ENCODE measurements at places on chromosomes 11 and 22. TPM values are rescaled to one million over a fixed set of nuclear protein-coding genes. Genes with fewer than 3 reads are reported as not detected.

DNA sequence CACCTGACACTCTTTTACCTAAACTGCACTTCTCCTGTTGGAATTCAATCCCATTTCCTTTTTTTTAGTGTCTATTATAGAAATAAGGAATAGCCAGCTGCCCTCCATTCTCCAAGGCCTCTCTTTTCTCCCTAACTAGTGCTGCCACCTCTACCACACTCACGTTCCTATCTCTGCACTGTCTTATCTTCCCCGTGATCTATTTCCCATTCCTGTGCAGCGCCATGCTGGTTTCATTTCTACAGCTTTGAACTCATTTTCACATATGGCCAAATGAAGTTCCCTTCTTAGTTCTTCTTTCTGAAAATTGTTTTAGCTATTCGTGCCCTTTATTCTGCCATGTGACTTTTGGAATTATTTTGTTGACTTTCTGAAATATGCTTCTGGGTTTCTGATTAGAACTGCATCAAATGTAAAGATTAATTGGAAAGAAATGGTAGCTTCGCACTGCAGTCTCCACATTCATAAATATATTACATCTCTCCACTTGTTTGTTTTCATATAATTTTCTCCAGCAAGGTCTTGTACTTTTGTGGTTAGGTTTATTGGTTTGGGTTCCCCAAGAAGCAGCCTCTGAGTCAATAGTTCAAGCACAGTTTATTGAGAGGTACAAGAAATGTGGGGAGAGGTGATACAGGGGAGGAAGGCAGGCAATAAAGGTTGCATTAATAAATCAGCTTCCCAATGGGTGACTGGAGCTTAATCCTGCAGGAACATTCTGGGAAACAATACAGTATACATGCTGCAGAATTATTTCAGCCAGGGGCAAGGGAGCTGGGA, 43.7 kb upstream of the DRD2 start:
- no peak for DNase-seq

GRCh38 chr11:104776501-104777170, 121.6 kb downstream of the CASP12 start:
- DNase-seq: no peak

GLYAT gene
- total RNA-seq: not detected

- no peak for DNase-seq
These were observed 148.7 kb downstream of the OR4C45 start for GRCh38 chr11:50181334-50181733.

DNA sequence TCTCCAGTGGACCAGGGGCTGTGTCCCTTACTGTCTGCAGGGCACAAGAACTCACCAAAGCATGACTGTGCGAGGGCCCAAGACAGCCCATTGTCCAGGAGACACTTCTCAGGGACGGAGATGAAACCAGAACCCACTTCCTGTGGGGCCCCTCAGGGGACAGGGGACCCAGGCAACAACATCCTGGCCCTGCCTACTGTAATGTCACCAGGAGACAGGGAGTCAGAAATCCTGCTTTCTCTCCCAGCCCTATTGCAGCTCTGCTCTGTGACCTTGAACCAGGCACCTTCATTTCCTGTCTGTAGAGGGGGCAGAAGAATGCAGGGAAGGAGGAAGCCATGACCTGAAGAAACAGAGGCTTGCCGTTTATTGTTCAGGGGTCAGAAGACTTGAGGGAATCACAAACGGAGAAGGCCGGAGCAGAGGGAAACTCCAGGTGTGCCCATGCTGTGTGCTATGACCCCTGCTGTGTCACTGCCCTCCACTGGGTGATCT, 98.0 kb downstream of the NAT10 start:
- DNase-seq: no peak

DNA sequence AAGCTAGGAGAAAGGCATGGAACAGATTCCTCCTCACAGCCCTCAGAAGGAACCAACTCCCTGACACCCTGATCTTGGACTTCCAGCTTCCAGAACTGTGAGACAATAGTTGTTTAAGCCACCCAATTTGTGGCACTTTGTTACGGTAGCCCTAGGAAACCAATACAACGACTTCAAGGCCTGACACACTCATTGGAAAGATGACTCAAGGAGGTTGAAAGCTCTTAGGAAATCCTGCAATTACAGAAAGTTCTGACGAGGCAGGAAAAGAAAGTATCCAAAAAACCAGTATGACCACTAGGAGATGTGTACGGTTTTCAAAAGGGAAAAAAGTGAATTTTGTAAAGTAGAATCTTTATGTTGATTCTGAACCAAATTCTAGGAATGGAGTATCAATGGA, 161.4 kb downstream of the SWAP70 start:
- DNase-seq: no peak

LRRC55 gene
- not detected for total RNA-seq

HBD gene
- total RNA-seq: not detected

CENPM gene
- total RNA-seq: 76.6 TPM

- no peak for DNase-seq
These were observed 44.6 kb upstream of the RIC3 start for GRCh38 chr11:8213376-8213775.

LPXN gene
- 148 TPM for total RNA-seq

CDC42BPG gene
- total RNA-seq: 1.3 TPM

GRCh38 chr22:42841444-42841843, 15.6 kb downstream of the ARFGAP3 start:
- DNase-seq: no peak

DNA sequence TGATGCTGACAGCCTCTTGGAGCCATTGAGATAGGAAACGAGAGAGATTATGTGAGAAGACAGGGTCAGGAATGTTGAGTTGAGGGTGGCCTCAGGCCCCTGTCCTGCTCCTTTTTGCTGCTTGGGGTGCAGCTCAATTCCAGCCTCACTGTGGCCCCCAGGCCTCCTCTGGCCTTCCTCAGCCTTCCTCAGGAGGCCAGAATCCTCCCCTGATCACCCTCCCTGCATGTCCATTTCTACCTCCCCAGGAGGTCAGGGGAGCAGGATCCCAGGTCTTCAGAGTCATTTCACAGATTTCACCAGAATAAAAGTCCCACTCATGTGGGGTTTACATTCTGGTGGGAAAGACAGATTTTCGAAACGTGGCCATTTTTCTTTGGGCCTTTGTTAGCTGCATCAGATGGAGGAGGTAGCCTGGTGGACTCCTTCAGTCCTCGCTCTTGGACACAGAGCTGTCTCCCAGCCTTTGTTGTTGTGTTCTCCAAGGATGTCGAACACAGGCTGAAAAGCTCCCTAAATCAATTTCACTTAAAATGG, 2.2 kb upstream of the KCNQ1OT1 start:
- DNase-seq: no peak

C22orf31 gene
- total RNA-seq: not detected

DNA sequence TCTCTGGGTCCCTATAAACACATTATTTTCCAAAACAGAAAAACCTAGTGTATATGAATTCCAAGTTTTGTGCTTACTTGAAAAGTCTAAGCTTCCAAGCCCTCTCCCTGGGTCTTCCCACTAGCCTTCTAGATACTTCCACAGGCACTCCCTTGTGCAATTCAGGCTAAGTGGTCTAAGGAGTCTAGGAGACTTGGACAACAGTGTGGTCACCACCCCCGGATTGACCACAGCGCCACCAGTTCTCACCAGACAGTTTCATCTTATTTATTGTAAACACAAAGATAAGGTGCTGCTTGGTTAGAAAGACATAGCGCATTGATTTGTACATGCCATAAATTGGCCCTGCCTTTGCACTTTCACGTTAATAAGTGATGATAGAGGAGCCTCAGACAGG, 623.9 kb downstream of the OPCML start:
- DNase-seq: no peak

GRCh38 chr11:459511-460220, 9.6 kb downstream of the PTDSS2 start:
- DNase-seq: no peak

OR2AG1 gene
- total RNA-seq: not detected

DNA sequence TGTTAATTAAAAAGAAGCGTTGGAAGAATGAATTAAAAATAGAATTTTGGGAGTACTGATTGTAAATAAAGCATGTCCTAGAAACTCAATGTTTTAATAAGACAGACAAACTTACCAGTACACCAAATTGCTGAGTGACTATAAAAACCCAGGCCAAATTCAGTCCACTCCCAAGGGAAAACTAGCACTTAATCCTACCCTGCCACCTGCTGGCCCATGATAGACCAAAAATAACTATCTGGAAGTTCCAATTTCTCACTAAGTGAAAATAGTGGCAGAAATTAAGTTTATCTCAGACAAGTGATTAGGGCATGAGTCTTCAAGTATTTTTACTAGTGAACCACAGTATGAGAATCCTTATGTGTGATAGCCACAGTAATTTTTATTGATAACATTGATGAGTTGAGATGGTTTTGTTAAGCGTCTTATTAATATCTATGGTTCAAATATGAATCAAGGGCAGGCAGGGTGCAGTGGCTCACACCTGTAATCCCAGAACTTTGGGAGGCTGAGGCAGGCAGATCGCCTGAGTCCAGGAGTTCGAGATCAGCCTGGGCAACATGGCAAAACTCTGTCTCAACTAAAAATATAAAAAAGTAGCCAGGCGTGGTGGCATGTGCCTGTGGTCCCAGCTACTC, 9.8 kb upstream of the DDX10 start:
- peak; percentile 28 for DNase-seq

- no peak for DNase-seq
These were observed 99.0 kb downstream of the FAR1 start for GRCh38 chr11:13767471-13767870.

DNA sequence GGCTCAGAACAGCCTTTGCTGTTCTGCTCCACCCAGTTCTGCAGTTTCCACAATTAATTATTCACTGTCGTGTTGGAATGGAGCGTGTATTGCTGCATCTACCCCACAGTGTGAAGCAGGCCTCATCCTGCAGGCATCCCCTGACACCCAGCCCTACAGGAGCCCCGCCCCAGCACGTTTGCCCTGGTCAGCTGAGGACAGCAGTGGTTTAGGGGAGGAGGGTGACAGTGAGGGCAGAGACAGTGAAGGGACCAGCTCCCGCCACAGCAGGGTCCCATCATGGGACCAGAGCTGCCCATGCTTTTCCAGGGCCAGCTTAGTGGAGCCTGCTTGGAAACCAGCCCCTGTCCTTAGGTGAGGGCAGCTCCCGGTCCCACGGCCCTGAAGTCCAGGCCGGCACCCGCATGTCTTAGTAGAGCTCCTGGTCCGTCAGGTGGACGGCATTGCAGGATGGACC, 273.0 kb downstream of the TBC1D22A start:
- no peak for DNase-seq

P2RX6 gene
- 0.27 TPM for total RNA-seq

DNA sequence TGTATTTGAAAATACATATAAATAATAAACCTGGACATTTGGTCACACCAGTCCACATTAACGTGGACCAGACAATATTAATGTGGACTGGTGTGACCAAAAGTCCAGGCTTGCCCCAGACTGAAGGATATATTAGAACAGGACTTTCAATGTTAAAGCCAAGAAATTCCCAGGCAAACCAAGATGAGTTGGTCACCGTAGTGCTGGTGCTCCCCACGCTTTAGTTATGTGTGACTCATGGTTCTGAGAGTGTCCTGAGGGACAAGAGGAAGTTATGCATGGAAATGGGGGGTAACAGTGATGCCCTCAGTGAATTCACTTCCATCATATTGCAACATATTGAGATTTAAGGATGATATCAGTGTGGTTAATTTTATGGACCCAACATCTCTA, 31.4 kb downstream of the POU2AF1 start:
- no peak for DNase-seq

DNA sequence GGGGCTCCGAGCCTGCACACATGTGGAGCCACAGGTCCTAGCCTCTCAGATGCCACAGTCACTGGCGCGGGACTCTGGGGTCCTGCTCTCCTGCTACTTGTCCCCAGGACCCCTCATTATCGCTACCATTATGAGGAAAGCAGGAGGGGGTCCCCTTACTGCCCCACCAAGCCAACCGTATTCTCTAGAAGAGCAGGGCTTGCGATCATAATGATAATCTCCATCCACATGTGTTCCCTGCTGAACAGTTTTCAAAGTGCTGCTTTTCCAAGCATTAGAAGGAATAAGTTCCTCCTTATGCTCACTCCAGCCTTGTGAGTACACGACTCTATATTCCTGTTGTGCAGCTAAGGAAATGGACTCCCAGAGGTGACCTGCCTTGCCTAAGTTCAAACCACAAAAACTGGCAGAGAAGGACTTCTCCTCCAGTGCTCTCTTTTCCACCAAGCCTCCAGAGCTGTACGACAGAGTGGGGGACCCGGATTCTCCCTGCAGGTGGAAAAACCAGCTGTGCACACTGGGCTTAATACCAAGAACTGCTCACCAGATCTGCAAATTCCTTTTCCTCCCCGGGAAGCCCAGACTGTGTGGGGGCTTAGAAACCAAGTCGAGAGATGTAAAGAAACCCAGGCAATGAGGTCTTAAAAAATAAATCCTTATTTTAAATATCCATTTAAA, 92.8 kb upstream of the DRD2 start:
- no peak for DNase-seq

MPEG1 gene
- total RNA-seq: not detected

DNA sequence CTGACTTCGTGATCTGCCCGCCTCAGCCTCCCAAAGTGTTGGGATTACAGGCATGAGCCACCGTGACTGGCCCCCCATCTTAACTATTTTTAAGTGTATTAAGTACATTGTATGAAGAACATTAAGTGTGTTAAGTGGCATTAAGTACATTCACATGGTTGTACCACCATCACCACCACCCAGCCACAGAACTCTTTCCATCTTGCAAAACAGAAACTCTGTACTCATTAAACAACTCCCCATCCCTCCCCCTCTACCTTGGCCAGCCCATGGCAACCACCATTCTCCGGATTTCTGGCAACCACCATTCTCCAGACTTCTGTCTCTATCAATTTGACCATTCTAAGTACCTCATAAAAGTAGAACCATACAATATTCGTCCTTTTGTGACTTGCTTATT, 17.8 kb upstream of the PEX26 start:
- DNase-seq: no peak

DNA sequence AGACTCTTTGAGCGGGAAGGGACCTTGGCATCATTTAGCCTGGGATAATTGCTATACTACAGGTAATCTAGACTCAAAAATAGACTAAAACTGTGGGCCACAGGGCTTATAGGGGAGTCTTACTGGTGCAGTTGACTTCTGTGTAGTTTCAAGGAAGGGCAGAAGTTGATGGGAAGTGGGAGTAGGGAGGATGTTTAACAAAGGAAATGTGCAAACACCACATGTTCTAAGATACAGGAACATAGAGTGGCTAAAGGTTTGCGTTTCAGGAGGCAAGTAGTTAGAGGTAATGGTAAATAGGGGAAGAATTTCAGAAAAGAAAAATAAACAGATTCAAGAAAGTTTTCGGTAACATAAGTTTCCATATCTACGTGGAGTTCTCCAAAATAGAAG, 14.4 kb upstream of the SORL1 start:
- DNase-seq: no peak

LUZP2 gene
- total RNA-seq: not detected

DNA sequence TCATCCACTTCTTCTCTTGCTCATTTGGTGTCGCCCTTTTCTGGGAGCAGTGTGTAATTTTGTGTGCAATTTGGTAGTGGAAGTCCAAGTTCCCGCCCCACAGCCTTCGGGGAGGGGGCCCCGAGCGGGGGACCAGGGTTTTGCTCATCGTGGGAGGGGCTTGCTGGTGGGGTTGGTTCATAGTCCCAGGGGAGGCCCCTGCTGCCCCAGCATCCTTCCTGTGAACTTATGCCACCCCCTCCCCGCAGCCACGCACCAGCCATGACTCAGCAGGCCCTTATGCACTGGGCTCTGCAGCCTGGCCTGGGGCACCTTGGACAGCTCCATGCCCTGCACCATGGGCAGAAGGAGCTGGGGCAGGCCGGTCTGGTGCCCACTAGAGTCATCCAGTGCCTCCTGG, 1183.6 kb downstream of the BRD1 start:
- DNase-seq: no peak

TEX12 gene
- 0.20 TPM for total RNA-seq

Data from activated CD4-positive, alpha-beta T cell treated with anti-CD3 and anti-CD28 coated beads, Interleukin-2, amount 10 ng/mL, durations not matched to agents 7 days and 5 days (primary cell).